ENCODE measurements at places on chromosomes 2 and 18. TPM values are rescaled to one million over a fixed set of nuclear protein-coding genes. Genes with fewer than 3 reads are reported as not detected.

GRCh38 chr2:180990794-180991193 is 10.4 kb downstream of the UBE2E3 start:
- H3K27ac ChIP-seq = no peak overlapping the region
- H3K27me3 ChIP-seq = no peaks in the 10 kb centered on the region
- H3K4me3 ChIP-seq = no peak overlapping the region

DNA sequence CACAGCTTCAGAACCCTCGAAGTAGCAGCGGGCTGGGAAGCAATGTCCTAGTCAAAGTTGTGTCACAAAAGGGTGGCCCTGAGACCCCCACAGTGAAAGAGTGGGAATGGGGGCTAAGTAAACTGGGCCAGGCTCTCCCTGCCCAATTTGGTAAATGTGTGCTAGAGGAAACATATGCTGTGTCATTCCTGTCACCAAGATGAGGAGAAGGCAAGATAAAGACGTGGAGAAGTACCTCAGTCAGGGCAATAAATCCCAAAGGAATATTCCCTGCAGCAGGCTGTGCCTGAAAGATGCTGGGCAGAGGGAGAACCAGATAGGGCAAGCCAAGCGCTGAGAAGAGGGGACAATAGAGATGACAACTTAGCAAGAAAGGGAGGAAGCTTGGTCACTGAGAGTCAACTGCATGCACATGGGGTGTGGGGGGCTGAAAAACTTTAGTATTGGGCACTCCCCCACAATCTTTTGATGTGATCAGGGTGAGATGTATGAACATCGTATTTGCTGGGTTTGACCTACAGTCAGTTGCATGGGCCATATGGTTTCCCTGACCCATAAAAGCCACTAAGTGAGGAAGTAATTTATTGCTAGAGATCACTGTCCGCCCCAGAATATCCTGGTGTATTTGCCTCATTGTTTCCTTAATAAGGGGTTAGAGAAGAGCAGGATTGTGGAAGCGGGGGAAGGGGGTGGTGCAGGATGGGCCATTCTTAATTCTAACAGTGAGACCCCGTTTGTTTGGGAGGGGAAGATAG is 49.9 kb upstream of the CXCR4 start:
- no peaks in the 10 kb centered on the region for H3K4me1 ChIP-seq
- no peak overlapping the region for H3K27ac ChIP-seq
- no peak overlapping the region for H3K4me3 ChIP-seq
- no peaks in the 10 kb centered on the region for H3K27me3 ChIP-seq

DNA sequence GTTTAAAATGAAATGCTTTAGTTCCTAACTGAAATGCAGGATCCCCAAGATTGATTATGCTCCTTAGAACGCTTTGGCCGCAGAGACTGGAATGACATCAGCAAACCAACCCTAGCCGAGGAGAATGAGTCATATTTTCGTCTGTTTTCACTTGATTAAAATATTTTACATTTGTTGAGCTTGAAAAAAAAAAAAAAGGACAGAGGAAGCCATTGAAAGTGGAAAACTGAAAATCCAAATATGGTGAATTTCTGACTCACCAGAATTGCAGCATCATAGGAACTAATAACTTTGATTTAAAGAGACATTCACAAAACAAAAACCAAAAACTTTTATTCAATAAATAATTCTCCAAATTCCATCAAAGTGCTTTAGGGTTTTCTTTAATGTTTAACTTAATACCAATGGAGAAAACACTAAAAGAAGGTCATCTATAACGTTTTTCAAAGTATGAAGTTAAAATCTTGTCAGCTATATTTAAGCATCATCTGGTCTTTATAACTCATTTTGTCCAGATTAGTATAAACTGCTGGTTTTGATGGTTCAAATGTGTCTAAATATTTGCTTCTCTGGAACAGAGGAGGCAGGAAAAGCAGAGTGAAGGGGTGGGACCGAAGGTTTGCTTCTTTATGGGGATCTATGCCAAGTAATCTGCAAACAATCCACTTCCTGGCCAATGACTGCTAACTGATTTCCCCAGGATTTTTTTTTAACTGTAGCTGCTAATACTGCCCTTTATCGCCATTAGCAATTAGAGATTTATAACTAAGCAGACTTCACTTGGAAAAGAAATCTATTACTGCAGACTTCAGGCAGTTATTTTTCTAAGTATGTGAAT is 30.9 kb upstream of the COL5A2 start:
- no peaks in the 10 kb centered on the region for H3K36me3 ChIP-seq
- peak overlapping the region; percentile 99 for H3K27ac ChIP-seq
- H3K27me3 ChIP-seq = no peaks in the 10 kb centered on the region
- no peak for DNase-seq
- peak overlapping the region; percentile 67 for H3K4me3 ChIP-seq

- no peak overlapping the region for H3K27ac ChIP-seq
- no peak overlapping the region for H3K4me3 ChIP-seq
- H3K4me1 ChIP-seq = peaks cover 22% of the 10 kb centered on the region
- H3K27me3 ChIP-seq = peaks cover 20% of the 10 kb centered on the region
Measured at GRCh38 chr2:1886405-1886992, 142.2 kb upstream of the PXDN start.

- DNase-seq = no peak
- H3K27me3 ChIP-seq = peaks cover 37% of the 10 kb centered on the region
- no peaks in the 10 kb centered on the region for H3K4me1 ChIP-seq
- H3K4me3 ChIP-seq = no peak overlapping the region
- no peaks in the 10 kb centered on the region for H3K36me3 ChIP-seq
Measured at GRCh38 chr18:63590966-63591695, 4.0 kb downstream of the SERPINB13 start.

DNA sequence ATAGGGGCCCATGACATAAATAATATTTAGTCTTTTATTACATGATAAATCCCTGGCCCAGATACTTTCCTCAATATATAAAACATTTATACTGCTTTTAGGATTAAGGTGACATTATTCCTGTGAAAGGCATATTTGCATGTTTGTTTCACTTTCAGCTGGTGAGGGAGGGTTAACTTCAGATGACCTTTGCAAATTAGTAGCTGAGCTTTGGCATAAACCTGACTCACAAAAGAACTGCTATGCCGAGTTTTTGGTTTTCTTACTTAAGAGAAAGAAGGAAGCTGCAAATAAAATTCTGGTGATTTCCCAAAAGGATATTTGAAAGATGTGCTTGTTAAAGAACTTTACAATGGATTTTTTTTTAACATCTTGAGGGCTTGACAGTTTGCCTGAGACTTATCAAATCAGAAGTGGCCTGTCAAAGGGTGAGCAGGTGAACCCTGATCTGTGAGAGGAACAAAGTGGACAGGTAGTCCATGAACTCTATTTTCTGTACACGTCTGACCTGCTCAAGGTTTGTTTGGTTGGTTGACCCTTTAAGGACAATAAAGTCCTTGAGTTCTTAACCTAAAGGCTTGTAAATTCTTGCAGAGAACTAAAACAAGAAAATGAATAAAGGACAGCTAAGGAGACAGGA is 93.5 kb downstream of the FAM124B start:
- no peak for DNase-seq
- H3K36me3 ChIP-seq = no peaks in the 10 kb centered on the region
- no peak overlapping the region for H3K4me3 ChIP-seq
- H3K27ac ChIP-seq = no peak overlapping the region

DNA sequence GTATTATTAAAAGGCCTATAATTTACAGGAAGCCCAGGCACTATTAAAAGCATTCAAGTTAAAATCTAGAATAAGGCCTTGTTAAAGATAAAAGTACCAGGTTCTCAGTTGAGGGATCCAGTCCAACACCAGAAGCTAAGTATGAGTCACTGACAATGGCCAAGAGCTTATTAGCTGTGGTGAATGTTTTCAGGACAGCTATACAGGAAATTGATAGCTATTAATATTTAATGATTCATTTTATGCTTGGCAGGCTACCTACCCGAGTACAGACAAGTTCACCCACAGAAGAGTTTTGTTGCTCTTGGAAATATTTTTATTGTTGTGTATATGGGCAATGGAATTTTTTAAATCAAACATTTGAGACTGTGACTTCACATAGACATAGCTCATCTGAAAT is 729.6 kb upstream of the ZNF804A start:
- H3K4me1 ChIP-seq = no peaks in the 10 kb centered on the region
- H3K27me3 ChIP-seq = peaks cover 3% of the 10 kb centered on the region
- DNase-seq = no peak
- H3K36me3 ChIP-seq = no peaks in the 10 kb centered on the region
- H3K27ac ChIP-seq = no peak overlapping the region
- no peak overlapping the region for H3K4me3 ChIP-seq

ARHGAP28 gene
- 22.8 TPM for total RNA-seq

VWC2L gene
- not detected for total RNA-seq

GRCh38 chr2:60414495-60415138 is 138.8 kb downstream of the BCL11A start:
- peaks cover 4% of the 10 kb centered on the region for H3K4me1 ChIP-seq
- no peak overlapping the region for H3K27ac ChIP-seq
- no peak overlapping the region for H3K4me3 ChIP-seq
- no peak for DNase-seq
- H3K27me3 ChIP-seq = peaks cover 2% of the 10 kb centered on the region

- DNase-seq = no peak
- H3K4me1 ChIP-seq = peaks cover 10% of the 10 kb centered on the region
- H3K36me3 ChIP-seq = no peaks in the 10 kb centered on the region
- H3K27me3 ChIP-seq = no peaks in the 10 kb centered on the region
- H3K27ac ChIP-seq = no peak overlapping the region
- H3K4me3 ChIP-seq = no peak overlapping the region
Measured at GRCh38 chr2:220892018-220892634, 680.0 kb downstream of the EPHA4 start.

DNA sequence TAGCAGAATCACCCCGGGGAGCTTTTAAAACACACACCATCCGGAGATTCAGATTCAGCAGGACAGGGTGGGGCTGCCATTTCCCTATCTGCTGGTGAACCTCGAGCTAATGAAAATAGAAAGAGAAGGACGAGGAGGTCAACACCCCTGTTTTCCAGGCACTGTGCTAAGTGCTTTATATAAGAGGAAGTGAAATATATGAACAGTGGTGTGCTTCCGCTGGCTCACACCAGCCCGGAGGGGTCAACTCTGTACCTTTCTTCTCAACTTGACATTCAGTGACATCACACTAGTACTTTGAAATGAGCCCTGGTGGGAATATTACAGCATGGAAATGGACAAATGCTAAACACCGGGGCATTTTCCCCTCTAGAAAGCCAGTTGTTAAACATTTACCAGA is 108.3 kb upstream of the LTBP1 start:
- no peak for DNase-seq
- no peak overlapping the region for H3K27ac ChIP-seq
- no peaks in the 10 kb centered on the region for H3K27me3 ChIP-seq

LCT gene
- total RNA-seq = not detected

- no peaks in the 10 kb centered on the region for H3K36me3 ChIP-seq
- peaks cover 35% of the 10 kb centered on the region for H3K4me1 ChIP-seq
- no peaks in the 10 kb centered on the region for H3K27me3 ChIP-seq
- H3K4me3 ChIP-seq = peak overlapping the region; percentile 97
Measured at GRCh38 chr2:121647396-121647795, 1.9 kb downstream of the CLASP1 start.

- H3K4me3 ChIP-seq = no peak overlapping the region
- no peaks in the 10 kb centered on the region for H3K27me3 ChIP-seq
- peaks cover 35% of the 10 kb centered on the region for H3K36me3 ChIP-seq
- H3K4me1 ChIP-seq = peaks cover 80% of the 10 kb centered on the region
- no peak for DNase-seq
- H3K27ac ChIP-seq = peak overlapping the region; percentile 52
Measured at GRCh38 chr2:144480285-144480684, 39.6 kb downstream of the ZEB2 start.

- no peak overlapping the region for H3K4me3 ChIP-seq
- no peak for DNase-seq
- peaks cover 5% of the 10 kb centered on the region for H3K4me1 ChIP-seq
- no peak overlapping the region for H3K27ac ChIP-seq
- H3K27me3 ChIP-seq = peaks cover 7% of the 10 kb centered on the region
Measured at GRCh38 chr2:10000541-10000940, 42.8 kb upstream of the KLF11 start.

CDH2 gene
- 83.8 TPM for total RNA-seq

- H3K36me3 ChIP-seq = peaks cover 37% of the 10 kb centered on the region
- DNase-seq = no peak
- H3K27me3 ChIP-seq = no peaks in the 10 kb centered on the region
Measured at GRCh38 chr2:235806986-235807750, 313.3 kb downstream of the AGAP1 start.

GRCh38 chr18:4831791-4832375 is 365.2 kb downstream of the AKAIN1 start:
- no peak overlapping the region for H3K4me3 ChIP-seq
- DNase-seq = no peak
- no peaks in the 10 kb centered on the region for H3K36me3 ChIP-seq
- H3K27ac ChIP-seq = no peak overlapping the region
- no peaks in the 10 kb centered on the region for H3K4me1 ChIP-seq

UGT1A5 gene
- not detected for total RNA-seq

DNA sequence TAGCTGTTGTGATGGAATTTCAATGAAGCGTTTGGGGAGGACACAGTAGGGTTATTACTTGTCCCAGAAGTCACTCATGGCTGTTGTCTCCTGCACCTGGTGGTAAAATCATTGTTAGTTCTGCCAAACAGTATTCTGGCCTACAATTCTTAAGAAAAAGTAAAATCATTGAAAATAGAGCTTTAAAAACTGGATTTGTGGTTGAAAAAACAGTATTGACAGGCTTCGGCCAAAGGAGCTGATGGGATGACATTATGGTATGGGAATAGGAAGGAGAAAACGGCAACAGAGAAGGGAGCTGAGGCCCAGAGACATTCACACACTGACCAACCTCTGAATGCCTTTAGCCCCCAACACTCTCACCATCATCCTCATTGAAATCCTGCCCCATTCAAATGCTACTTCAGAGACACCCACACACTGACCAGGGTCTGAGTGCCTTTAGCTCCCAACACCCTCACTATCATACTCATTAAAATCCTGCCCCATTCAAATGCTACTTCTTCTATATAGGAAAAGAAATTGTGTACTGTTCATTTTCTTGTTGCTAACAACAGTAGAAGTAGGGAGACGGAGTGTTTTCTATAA is 114.1 kb upstream of the OSR1 start:
- no peaks in the 10 kb centered on the region for H3K4me1 ChIP-seq
- no peaks in the 10 kb centered on the region for H3K36me3 ChIP-seq
- no peak overlapping the region for H3K4me3 ChIP-seq

GRCh38 chr2:72097276-72097675 is 50.4 kb downstream of the CYP26B1 start:
- H3K4me3 ChIP-seq = no peak overlapping the region
- H3K27me3 ChIP-seq = peaks cover 52% of the 10 kb centered on the region
- no peaks in the 10 kb centered on the region for H3K4me1 ChIP-seq
- H3K36me3 ChIP-seq = no peaks in the 10 kb centered on the region
- DNase-seq = peak; percentile 59
- no peak overlapping the region for H3K27ac ChIP-seq

SNRNP27 gene
- 51.8 TPM for total RNA-seq

DNA sequence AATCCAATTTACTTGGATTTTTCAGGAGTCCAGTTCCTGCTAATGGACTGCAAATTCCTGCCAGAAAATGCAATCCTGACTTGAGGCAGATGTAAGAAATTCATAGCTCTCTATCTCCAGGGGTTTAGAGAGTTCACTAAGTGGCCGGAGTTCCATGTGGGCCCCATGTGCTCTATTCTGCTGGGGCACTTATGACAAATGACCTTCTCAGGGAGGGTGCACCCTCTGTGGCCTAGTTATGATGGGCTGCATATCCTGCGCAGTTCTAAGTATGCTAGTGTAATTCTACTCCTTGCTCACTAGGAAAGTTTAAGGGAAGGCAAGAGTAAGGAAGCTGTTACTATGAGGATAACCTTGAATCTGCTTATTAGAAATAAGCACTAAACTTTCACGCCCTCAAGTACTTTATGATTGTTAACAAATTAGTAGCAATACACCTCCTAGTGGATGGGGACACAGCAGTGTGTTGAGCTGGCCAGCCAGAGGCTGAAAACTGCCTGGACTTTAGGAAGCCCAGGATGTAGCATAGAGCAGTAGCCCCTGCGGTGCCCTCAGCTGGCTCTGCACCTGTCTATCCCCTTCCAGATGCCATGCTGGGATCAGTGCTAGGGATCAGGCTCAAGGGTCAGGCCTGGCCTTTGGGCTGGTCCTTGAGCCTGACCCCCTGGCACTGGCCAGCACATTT is 14.4 kb downstream of the SMYD1 start:
- peaks cover 4% of the 10 kb centered on the region for H3K27me3 ChIP-seq
- no peak overlapping the region for H3K27ac ChIP-seq
- no peaks in the 10 kb centered on the region for H3K36me3 ChIP-seq
